ENCODE measurements at places on chromosomes 16 and 17. TPM values are rescaled to one million over a fixed set of nuclear protein-coding genes. Genes with fewer than 3 reads are reported as not detected.

GRCh38 chr16:26108836-26109505 is 417.2 kb downstream of the HS3ST4 start:
- no peak for DNase-seq

CLEC19A gene
- total RNA-seq = not detected

- DNase-seq = no peak
Observed at GRCh38 chr16:86965840-86966550, 351.2 kb downstream of the C16orf95 start.

GRCh38 chr16:88002211-88002610 is 51.0 kb downstream of the BANP start:
- no peak for DNase-seq

BORCS6 gene
- 9.7 TPM for total RNA-seq

- no peak for DNase-seq
Observed at GRCh38 chr17:28711723-28712031, at the start of gene PROCA1. Gene PROCA1 (minus strand): TSS chr17:28711888. CDS start chr17:28711660, 228 bp downstream.

PRSS21 gene
- total RNA-seq = not detected

- DNase-seq = no peak
Observed at GRCh38 chr16:57235128-57236021, 9.7 kb upstream of the ARL2BP start.

DNA sequence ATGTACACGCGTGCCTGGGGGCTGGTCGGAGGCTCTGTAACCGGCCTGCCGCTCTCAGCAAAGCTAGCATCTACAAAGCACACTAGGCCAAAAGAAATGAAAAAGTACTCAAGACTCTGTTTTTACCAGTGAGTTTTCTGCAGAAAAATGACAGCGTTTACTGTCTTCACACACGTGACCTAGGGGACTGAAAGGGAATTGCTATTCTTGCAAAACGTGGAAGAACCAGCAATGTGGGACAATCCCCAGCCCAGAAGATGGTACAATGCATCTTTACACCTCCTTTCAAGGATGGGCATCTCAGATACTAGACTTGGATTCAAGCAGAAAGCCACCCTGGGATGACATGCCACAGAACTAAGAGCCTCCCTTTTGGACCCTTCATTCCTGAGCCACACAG is 41.5 kb downstream of the NDEL1 start:
- DNase-seq = no peak

TEKT1 gene
- total RNA-seq = not detected

KIF18B gene
- total RNA-seq = 1.2 TPM

All from right cardiac atrium (tissue), 5 donors.